ENCODE measurements at places on chromosomes 7 and 10.

DNA sequence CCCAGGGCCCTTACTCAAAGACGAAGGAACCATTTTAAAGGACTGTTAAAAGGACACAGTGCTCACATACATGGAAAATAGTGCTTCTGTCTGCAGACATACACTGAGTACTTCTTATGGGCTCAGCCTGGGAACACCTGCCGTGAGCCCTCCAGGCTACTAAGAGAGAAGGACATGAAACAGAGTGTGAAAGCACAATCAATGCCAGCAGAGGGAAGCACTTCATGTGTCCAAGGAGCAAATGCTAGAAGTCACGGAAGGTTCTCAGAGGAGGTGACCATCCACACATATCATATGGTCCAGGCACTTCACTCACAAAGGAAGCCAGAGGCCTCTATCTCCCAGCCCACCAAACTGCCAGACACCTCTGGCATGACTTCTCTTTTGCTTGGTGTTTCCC is 15.5 kb downstream of the ELMO1 start:
- no peak for DNase-seq

DNA sequence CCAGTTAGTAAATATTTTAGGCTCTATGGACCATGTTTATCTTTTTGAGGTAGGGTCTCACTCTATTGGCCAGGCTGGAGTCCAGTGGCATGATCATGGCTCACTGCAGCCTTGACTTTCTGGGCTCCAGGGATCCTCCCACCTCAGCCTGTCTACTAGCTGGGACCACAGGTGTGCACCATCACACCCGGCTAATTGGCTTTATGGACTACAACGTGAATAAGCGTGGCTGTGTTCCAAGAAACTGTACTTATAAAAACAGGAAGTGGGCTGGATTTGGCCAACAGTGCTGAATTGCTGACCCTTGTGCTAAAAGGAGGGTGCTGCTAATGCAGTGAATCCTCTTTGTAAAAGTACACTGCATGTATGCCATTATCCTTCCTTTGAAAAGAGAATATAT is 111.7 kb upstream of the CDK13 start:
- DNase-seq = peak; percentile 82

DNA sequence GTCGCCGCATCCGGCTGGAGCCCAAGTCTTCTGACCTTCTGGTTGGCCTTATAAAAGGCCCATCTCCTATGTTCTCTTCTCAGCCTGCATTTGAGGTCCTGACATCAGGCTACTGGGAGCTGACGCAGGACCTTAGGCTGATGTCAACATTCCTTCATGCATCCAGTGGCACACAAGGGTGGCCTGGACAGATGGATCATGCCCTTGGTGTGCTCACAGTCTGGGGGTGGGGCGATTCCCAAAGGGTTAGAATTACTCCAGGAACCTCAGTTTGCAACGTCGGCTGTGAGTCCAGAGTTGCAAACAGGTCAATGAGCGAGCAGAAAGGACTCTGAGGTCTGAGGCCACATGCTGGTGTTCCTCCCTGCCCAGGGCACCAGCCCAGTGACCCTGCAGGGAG is 8.2 kb upstream of the CLIP2 start:
- no peak for DNase-seq

DNA sequence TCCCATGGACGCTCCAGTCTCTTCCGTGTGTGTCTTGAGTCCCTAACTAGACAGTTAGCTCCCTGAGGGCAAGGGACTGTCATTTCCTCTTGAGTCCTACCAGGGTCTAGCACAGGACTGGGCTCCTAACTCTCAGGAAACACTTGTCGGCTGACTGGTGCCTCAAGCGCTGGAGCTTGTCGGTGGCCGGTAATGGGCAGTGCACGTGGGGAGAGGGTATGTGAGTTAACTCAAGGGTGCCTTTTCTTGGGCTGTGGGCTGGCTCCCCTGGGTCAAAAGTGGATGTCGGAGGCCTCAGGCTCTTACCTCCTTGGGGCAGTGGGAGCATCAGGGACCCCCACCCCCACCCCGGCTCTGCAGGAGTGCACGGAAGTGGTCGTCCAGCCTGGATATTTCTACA is 32.9 kb downstream of the ZNF775 start:
- no peak for DNase-seq

DNA sequence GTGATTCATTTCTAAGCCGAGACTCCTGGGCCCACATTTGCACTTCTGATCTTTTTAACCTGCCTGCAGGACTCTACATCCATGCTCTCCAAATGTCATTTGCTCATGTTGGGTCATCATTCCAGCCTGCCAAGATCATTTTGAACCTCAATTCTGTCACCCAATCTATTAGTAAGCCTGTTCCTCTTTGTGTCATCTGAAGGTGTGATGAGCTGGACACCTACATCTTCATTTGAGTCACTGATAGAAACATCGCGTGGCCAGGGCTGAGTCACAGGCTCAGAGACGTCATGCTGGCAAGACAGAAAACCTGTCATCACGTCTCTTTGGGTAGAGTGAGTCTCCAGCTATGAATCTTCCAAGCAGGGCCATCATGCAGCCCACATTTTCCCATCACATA is 65.3 kb upstream of the SLF2 start:
- no peak for DNase-seq

DNA sequence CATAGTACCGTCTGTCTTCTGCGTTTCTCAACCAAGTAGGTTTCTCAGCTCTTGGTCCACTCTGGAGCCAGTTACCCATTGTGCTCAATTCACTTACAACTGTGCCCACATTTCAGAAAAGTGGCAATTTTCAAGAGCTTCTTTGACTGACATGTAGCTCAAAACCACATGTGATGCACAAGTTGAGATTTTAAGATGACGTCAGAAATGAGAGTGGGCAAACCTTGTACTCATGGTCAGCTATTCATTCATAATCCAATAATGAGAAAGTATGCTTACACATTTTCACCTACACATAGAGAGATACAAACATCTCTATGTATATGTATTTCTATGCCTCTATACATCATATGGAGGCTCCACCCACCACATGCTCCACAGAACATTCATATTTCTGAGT is 487.2 kb upstream of the AKR1E2 start:
- DNase-seq = no peak

GRCh38 chr10:26278295-26278694 is 61.7 kb downstream of the GAD2 start:
- no peak for DNase-seq

DNA sequence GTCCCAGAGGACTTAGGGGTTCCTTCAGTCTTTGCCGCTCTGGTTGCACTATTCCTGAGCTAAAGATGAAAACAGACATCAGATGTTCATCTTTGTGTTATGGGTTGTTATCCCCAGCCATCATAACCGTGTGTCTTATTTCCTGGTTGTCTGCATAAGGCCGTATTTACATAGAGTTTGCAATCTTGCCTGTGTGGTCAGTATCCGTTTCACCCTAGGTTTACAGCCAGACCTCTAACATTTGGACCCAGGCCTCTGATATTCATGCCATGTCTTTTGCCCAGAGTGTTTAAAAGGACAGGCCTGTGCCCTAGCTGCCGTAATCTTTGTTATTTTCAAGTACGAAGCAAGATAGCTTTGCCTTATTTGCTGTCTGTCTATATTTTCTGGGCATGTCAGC is 26.6 kb downstream of the LRRC4 start:
- DNase-seq = no peak

DNA sequence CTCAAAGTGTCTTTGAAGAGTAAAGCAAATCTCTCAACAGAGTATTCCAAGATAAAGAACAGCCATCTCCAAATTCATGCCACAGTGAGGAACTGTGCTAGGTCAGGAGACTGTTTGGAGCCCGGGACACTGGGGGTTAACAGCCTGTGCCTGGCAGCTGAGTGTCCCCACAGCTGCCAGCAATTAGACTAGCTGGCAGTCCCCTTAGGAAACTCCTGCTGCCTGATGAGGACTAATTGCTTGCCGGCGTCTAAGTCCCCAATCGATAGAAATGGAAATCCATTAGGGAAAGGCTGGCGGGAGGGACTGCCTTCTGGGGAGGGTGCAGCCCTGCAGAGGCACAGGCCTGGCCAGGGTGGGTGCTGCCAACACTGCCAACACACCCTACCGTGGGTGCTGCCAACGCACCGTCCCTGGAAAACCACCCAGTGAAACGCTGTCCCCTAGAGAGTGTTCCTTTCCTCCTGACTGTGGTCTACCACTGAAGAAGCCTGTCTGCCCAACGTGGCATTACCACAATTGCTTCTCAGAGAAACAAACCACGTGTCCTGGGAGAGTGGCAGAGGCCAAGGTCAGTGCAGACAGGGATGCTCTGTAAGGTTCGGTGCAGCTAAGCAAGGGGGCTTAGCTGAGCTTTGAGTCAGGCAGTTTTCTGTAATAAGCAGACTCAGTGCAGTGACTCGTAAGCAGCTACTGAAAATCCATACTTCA is 60.8 kb downstream of the XRCC2 start:
- peak; percentile 65 for DNase-seq

DNA sequence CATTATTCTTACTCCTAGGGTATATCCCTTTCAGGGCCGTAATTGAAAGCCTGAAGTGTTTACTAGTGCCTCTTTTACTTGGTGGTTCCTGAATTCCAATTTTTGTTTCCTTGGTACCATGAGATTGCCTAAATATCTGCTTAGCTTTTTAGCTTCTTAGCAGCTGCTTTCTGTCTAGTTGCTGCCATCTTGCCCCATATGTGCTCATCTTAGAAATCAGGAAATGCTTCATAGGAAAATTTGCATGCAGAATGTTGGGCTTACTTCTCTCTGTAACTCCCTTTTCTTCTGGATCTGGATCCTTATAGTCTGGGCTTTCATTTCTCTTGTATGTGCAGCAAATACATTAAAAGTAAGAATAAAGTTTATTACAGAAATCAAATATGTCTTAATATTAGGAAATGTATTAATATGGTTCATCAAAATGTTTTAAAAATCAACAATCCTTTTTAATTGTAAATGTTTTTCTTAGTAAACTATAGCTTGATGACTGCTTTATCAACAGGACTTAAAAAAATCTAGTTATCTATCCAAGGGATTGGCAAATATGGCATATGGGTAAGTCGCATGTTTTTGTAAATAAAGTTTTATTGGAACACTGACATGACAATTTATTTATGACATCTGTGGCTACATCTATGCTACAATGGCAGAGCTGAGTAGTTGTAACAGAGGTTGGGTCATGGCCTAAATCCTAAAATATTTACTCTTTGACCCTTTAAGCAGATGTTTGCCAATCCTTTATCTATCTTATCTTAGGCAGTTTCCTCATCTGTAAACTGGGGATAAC is 73.5 kb upstream of the CDK6 start:
- DNase-seq = no peak

GRCh38 chr10:87837445-87837844 is 19.4 kb upstream of the ATAD1 start:
- no peak for DNase-seq

DNA sequence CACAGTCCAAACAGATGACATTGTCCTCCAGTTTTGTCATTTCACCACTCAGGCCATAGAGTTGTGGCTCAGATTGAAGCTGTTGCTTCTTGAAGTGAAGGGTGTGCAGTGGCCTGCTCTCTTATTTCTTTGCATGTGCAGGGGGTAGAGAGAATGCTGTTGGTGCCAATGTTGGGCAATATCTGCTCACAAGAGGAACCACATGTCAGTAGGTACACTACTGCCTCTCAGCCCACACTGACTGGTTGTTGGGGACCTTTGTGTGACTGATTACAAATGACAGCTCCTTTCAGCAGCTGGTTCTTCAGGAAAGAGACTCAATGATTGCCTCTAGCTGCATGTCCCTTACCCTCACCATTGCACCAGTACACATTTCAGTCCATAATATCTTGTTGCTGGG is 21.9 kb upstream of the SFTPA1 start:
- no peak for DNase-seq

DNA sequence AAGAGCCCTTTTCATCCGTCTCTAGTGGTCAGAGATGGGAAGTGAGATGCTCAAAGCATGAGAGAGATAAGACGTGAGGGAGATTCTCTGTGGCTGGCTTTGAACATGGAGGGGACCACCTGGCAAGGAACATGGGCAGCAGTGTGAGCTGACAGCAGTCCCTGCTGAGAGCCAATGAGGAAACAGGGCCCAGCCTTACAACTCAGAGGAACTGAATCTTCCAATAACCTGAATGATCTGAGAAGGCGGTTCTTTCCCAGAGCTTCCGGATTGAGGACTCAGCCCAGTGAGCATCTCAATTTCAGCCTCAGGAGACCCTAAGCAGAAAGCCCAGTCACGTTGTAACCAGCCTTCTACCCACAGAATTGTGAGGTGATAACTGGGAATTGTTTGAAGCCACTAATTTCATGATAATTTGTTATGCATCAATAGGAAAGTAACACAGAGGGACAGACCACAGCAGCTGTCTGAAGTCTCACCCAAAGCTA is 33.9 kb upstream of the IKZF1 start:
- no peak for DNase-seq

DNA sequence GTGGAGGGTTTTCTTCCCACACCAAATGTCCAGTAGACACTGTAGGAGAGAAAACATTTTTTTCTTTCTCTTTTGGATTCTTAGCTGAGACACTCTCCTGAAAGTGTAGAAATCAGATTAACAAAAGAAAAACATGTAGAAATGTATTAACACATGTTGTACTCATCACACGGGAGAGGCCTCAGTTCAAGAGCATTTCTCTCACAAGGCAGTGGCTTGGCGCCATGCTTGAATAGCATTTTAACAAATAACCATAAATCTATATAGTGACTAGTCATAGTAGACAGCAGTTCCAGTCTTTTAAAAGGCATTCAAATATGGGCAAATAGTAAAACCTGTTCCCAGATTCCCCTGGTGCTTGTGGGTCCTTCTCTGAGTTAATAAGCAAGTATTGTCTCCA is 38.3 kb upstream of the GHITM start:
- DNase-seq = no peak

GRCh38 chr7:25844102-25844870 is 307.7 kb upstream of the NFE2L3 start:
- no peak for DNase-seq

DNA sequence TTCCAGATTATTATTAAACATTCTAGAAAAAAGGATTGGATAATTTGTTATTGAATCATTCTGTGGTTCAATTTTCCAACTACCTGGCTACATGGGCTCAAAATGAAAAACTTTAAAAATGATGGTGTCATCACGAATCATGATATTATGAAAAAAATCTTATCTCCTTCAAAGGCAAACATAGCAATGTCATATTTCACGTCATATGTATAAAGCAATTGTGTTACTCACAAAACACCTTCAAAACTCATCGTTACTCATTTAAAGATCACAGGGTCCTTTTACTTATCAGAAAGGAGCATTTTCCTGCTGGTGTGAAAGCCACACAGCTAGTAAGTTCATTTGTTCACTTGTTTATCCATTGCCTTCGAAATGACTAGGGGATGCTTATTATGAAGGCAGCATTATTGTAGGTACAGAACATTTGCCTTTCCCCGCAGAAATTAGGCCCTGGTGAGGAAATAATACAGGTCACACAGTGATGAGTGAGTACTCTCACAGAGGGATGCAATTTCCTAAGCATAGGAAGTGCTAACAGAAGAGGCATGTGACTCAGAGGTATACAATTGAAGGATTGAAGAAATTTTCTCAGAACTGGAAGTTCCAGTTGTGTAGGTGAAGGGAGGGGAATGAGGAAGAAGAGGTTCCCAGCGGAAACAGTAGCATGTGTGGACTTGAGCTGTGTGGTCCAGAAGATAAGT is 478.7 kb downstream of the INHBA start:
- no peak for DNase-seq

DNA sequence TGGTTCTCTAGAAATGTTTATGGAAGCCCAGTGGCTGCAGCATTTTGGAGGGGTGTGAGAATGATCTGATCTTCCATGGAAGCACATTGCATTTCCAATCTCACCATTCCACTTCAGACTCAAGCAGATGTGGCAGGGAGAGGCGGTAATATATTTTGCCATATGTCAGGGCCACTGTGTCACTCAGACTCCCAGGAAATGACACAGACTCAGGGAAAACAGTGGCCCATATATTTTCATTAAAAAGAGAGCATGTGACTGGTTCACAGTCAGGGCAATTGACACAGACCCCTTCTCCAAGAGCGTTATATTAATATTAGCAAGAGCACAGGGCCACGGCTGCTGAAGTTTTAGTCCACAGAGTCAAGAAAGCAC is 149.3 kb upstream of the NRP1 start:
- DNase-seq = peak; percentile 51
